Stimulated activated CD8-positive, alpha-beta memory T cell treated with anti-CD3 and anti-CD28 coated beads, Interleukin-4, amount 100 ng/mL, for 48 hours (primary cell): ENCODE measurements at places on chromosomes 2 and 18.

DNA sequence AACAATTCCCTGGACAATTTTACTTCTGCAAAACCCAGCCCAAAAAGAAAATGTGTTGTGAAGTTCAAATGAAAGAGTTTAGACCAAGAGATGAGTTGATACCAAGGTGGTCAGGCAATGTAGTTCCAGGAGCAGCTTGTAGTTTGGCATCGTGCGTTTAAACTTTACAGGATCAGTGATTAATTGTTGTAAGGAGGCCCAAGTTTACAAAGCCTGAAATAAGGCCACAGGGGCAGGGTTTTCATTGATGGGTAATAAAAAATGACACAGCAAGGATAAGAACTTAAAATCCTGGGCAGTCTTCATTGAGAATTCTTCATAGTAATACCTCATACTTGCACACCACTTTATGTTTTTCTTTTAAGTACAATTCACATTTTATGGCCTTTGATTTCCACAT is 463.9 kb upstream of the HNRNPA3 start:
- DNase-seq, result no peak

GRCh38 chr2:60439219-60439974 is 114.1 kb downstream of the BCL11A start:
- DNase-seq, result no peak

DNA sequence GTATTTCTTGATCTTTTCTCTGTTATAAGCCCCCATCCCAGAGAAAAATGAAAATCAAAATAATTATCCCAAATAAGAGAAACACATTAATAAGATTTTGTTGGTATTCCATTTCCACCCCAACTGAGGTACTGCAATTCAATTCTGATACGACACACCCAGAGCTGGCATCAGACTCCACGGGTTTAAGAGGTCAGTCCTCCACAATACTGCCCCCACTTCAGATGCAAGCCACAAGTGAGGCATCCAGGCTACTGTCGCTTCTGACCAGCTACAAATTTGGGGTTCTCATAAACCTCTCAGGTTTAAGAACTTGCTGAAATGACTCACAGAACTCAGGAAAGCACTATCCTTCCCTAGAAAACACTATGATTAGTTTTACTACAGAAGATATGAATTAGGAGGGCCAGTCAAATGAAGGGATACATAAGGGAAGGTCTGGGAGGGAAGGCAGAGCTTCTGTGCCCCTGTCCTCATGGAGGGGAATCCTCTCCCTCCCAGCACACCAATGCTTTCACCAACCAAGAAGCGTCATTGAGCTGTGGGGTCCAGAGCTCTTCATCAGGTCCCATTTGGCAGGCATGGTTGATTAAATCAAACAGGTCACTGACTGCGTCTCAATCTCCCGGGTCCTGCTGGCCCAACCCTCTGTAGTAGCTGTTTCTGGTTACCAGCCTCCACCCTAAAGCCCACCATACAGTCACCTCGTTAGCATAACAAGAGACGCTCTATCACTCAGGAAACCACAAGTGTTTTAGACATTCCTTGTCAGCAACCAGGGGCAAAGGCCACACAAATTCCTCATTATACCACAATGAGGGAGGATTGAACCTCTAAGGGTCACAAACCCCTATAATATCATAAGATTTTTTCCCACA is 46.2 kb downstream of the IWS1 start:
- DNase-seq, result no peak

DNA sequence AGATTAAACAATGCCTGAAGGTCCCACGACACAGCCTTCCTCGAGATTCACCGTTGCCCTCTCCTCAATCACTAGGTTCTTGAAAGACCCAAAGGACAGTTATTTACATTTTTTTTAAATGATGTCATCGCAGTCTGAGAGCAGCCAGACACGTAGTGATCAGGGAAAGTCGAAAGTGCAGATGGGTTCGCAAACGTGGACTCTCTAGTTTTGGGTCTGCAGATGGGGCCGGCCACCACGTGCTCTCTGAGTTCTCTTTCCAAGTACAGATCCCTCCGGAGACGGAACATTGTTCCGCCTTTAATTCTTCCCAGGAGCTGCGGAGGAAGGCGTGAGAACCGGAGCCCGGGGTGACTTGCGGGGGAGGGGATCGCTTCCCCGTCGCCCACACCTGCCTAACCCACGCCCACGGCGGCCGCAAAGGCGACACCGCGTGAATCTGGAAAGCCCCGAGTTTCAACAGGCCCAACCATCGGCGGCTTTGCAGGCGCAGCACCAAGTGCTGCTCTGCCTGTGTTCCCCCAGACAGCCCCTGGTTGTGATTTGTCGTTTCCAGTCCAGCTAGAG is 54.3 kb downstream of the PKDCC start:
- DNase-seq, result peak; percentile 89

DNA sequence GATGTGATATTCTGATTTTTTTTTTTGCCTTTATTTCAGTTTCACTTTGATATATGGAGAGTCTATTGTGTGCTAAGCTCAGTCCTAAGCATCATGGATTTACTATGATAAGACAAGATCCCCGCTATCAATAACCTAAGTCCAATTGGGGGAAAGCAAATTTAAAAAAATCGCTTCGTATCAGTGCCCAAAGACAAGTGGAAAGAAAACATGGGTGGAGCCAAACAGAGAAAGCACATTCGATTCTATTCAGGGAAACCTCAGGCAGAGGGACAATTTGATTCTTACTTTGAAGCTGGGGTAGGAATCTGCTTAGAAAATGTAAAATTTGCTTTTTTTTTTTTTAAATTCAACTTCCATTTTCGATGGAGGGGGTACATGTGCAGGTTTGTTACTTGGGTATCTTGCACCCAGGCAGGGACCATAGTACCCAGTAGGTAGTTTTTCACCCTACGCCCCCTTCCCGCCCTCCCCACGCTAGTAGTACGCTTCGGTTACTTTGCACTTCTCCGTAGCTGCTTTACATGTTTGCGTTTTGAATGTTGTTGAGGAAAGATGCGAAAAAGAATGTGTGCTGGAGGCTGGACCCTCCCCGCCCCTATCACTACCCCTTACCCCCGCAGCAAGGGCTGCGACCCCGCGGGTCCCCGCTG is 12.4 kb downstream of the KIF5C start:
- DNase-seq, result no peak

- DNase-seq, result no peak
Measured at GRCh38 chr18:37452015-37452414, 113.6 kb downstream of the CELF4 start.

GRCh38 chr2:102061962-102062795 is 70.4 kb downstream of the IL1R2 start:
- peak; percentile 46 for DNase-seq

DNA sequence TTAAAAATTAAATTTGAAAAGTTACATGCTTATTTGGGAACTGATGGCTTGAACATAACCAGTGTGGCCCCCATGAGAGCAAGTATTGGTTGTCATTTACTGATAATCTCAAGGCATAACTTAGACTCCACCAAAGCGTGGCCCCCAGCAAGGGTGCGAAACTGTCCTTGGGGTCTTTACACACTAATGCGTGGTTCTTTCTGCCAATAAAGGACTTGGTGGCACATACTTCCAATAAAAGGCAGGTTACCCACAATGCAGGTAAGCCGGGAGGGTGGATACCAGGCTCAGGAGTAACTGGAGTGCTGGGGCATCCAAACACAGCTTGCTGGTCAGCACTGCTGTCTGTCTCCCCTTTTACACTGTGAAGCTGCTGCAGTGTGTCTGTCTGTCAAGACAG is 278.2 kb upstream of the NCKAP5 start:
- DNase-seq, result no peak

- no peak for DNase-seq
Measured at GRCh38 chr2:119218478-119219064, 5.1 kb upstream of the STEAP3 start.

DNA sequence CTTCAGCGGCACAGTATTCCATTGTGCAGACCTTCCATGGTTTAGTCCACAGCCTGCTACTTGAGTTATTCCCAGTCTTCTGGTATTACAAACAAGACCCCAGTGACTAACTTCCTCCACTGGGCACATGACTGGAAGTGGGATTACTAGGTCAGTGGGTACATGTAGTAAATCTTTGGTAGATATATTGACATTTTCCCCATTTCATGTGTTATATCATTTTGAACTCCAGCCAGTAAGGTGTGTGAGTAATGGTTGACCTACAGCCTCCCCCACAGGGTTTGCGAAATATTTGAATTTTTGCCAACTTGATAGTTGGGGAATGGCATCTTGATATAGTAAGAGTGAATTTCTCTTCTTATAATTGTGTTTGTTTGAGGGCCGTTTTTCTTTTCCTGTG is 58.8 kb downstream of the RNF144A start:
- no peak for DNase-seq

DNA sequence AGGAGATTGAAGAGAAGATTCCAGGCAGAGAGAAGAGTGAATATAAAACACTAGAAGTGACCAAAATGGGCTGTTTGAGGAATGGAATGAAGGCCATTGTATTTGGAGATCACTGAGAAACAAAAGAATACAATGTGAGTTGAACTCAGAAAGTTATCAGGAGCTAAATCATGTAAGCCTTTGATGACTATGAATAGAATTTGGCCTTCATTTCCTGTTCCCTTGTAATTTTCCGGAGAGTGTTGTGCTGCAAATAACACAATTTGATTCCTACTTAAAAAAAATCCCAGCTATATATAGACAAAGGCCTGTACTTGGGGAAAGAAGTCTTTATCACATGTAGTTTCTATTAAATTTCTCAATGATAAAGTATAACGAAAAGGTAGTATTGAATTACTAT is 33.7 kb upstream of the KYNU start:
- DNase-seq, result no peak

GRCh38 chr2:17790536-17790935 is 25.7 kb upstream of the MSGN1 start:
- no peak for DNase-seq

GRCh38 chr18:13019301-13019700 is 28.1 kb downstream of the CEP192 start:
- no peak for DNase-seq

- no peak for DNase-seq
Measured at GRCh38 chr18:36448384-36449290, 151.1 kb downstream of the FHOD3 start.

DNA sequence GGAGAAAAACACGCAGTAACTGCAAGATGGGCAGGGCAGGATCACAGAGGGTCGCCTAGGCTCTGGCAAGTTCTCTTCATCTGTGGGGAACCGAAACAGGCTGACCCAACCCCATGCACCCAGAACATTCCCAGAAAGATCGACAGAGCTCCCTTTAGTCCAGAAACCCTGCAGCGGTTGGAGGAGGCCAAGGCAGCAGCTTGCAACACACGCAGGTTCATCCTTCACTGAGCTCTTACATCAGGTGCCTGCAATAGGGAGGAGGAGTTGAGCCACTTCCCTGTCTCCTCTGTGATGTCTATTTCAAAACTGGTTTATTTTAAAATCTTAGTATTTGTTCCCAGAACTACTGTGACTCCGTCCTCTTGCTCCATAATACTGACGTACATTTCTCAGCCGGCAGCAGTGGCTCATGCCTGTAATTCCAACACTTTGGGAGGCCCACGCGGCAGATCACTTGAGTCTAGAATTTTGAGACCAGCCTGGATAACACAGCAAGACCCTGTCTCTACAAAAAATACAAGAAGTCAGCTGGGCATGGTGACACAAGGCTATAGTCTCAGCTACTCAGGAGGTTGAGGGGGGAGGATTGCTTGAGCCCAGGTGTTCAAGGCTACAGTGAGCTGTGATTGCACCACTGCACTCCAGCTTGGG is 11.5 kb upstream of the SLC11A1 start:
- no peak for DNase-seq

DNA sequence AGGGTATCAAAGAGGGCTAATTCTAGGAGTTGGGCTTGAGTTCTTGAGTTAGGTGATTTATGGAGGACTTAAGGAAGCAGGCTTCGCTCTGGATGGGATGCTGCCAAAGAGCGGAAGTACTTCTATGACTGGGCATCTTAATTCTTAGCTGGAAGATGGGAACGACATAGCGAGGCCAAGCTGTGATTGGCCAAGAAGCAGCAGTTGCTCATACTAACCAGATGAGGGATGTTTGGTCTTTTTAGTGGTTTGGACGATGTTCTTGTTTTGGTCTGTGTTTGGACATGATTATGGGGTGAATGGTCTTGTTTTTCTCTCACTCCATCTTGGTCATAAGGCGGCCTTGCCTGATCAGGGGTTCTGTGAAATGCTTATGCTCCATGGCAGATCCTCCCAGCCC is 133.7 kb downstream of the MSH2 start:
- DNase-seq, result no peak

- DNase-seq, result no peak
Measured at GRCh38 chr2:176446718-176447414, 177.6 kb downstream of the MTX2 start.

- no peak for DNase-seq
Measured at GRCh38 chr18:23706971-23707640, 17.9 kb downstream of the LAMA3 start.

GRCh38 chr2:70645733-70646419 is 92.2 kb upstream of the TGFA start:
- no peak for DNase-seq
